Right lung (tissue), 10 donors: ENCODE measurements at places on chromosomes 1 and 21.

DNA sequence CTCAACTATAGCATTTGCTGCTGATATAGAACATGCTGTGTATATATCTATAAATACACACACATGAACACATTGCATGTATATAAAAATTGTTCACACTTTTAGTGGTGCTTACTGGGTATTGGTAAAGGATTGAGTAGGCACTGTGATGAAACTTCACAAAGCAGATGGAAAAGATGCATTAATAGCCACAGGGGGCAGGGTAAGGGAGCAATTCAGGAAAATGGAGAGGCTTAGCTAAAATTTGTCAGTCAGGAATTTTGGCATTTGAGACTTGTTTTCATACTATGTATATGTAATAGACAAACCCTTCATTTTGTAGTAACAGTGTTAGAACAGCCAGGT is 633 bp upstream of the PPFIA4 start:
- DNase-seq, result no peak

DNA sequence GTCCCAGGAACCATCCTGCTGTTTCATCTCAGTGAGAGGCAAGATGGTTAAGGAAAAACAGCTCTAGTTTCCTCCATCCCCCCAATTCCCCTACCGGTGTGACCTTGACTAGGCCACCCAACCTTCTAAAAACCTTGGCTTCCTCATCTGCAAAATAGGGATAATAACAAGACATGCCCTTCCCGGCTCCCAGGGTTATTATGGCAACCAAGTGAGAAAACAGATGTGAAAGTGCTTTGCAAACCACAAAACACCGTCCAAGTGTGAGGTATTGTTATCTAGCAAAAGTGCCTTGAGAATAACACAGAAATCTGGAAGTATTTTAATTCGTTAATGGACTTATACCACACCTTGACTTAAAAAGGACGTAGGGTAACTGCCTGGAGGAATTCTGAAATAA is 62.7 kb downstream of the ITPKB start:
- DNase-seq, result no peak

DNA sequence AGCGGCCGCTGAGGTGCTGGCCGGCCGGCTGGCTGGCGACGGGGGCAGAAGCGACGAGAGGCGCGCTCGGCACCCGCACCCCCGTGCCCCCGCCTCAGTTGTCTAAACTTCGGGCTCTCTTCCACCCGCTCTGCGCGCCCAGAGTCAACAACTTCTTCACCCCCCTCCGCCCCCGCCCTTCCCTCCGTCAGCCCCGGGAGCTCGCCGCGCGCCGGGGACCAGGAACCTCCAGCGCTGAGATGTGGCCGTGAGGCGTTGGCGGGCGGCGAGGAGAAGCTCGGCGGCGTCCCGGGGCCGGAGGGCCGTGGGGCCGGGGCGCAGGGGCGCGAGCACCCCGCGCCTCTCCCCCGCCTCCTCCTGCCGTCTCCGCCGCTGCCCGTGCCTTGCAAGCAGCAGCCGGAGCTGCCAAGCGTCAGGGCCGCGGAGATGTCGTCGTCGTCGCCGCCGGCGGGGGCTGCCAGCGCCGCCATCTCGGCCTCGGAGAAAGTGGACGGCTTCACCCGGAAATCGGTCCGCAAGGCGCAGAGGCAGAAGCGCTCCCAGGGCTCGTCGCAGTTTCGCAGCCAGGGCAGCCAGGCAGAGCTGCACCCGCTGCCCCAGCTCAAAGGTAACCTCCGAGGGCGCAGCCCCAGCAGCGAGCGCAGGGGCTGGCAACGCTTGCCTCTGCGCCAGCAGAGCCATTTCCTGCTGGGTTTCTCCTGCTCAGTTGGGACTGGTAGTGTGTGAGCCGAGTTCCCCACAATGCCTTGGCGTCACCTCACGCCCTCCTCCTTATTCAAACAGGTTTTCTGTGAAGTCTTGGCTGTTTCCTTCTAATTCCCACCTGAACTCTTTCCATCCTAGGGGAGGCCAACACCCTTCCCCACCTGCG is 710 bp downstream of the PPP2R5A start:
- peak; percentile 48 for DNase-seq

DNA sequence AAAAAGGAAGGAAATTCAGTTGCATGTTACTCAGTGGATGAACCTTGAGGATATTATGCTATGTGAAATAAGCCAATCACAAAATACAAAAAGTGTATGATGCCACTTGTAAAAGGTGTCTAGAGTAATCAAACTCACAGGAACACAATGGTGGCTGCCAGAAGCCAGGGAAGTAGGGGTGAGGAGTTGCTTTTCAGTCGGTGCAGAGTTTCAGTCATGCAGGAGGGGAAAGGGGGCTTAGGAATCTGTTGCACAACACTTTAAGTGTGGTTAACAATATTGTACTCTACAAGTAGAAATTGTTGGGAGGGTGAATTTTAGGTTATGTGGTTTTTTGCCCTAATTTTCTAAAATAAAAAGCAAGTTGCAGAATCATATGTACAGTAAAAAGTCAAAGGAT is 184.2 kb upstream of the RAB4A start:
- DNase-seq, result no peak

- no peak for DNase-seq
Measured at GRCh38 chr1:91507328-91507727, 6.7 kb downstream of the CDC7 start.

DNA sequence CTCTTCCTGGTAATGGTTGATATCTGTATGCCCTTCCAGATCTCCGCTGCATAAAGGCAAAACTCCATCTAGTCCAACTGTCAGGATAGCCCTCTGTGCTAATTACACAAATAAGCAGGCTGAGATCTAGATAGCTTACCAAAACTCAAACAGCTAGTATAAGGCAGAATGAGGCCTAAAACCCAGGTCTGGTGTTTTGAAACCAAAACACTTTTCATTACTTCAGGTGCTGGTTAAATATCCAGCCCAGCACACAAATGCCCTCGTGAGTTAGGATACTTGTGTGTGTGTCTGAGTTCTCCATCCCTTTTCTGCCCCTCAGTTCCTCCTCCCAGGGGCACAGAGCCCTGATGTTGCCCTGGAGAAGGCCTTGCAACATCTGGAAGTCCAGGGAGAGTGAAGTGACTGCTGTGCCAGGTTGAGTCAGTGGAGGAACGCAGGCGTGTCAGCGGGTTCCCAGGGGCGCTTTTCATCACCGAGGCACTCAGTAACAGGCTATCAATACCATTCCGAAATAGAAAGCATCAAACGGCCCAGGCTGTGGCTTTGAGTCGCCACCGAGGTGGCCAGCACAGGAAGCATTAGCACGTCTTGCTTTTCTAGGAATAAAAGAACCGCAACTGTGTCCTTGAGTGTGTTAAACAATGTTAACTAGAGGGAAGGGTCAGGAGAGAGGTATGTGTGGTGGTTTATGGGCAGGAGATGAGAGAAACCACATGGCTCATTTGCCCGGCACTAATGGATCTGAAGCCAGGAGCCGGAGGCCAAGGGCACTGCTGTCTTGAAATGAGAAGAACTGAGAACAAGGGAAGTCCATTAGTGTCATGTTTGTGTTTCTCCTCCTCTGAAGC is 90.7 kb upstream of the WLS start:
- no peak for DNase-seq

- no peak for DNase-seq
Measured at GRCh38 chr1:78069784-78070183, 24.0 kb downstream of the GIPC2 start.

DNA sequence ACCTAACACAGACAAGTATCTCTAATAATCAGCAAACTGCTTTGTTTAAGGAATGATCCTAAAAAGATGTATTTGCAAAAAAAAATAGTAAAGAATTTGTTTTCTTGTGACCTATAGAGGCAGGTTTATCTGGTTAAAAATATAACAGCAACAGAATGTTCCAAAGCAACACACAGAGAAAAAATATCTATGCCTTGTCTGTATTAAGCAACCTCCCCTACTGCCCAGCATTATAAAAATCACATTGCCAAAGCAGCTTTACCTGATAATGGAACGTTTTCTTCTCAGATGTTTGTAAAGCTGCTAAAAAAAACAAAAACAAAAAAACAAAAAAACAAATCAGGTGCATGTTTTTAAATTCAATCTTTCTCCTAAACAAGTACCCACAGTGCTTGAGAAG is 24.7 kb downstream of the PALMD start:
- DNase-seq, result no peak

DNA sequence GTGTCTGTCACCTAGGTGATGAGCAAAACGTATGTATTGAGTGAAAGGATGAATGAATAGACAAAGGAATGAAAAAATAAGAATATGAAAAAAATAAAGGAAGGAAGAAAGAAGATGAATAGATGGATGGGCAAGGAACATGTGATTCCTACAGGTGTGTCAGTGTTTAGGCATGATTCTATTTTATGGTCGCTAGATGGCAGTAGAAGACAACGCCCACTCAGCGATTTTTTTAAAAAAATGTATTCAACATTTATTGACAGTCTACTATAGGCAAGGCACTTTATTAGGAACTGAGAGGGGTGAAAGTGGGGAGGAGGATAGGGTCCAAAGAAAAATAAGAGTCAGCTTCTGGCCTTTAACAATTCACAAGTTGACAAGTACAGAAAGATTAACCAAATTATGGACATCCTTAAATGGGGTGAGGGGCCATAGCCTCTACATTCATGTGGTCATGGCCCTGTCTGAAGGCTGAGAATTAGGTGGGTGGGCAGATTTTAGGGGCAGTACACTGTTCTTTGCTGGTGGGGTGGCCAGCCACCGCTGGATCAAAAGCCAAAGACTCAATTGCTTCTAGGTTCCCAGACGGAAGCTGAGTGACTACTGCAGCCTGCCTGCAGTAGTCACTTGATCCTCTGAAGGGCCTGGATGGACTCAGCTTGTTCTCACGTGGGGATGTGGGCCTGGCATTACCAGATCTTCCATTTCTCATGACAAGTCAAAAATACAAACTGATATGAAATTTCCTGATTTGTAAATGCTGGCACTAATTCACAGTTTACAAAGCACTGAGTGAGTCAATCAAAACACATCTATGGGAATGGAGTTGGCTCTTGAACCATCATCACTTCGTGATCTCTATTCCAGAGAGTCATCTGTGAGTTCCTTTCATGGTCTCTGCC is 83.9 kb downstream of the FASLG start:
- DNase-seq, result no peak

- no peak for DNase-seq
Measured at GRCh38 chr1:97270508-97271307, 549.1 kb downstream of the PTBP2 start.

DNA sequence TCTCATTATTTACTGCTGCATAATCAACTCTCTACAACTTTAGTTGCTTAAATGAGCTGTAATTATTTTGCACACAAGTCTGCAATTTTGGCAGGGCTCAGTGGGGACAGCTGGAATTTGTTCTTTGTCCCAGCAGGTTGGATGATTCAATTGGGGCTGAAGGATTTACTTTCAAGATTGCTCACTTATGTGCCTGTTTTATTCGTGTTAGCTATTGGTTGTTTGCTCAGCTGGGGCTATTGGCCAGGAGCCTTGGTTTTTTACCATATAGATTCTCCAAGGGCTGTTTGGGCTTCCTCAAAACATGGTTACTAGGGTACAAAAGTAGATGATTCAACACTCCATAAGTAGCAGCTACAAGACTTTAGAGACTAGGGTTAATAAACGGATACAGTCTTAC is 13.4 kb downstream of the OR10R2 start:
- no peak for DNase-seq

GRCh38 chr1:78038071-78038470 is 7.7 kb upstream of the GIPC2 start:
- DNase-seq, result no peak

GRCh38 chr1:116553386-116554115 is 17.3 kb downstream of the CD58 start:
- DNase-seq, result no peak

GRCh38 chr1:196611873-196612272 is 3.6 kb upstream of the KCNT2 start:
- no peak for DNase-seq

GRCh38 chr1:204446413-204447111 is 34.9 kb upstream of the PPP1R15B start:
- DNase-seq, result peak; percentile 47

- no peak for DNase-seq
Measured at GRCh38 chr21:42013931-42014330, 3.8 kb upstream of the ZBTB21 start.

DNA sequence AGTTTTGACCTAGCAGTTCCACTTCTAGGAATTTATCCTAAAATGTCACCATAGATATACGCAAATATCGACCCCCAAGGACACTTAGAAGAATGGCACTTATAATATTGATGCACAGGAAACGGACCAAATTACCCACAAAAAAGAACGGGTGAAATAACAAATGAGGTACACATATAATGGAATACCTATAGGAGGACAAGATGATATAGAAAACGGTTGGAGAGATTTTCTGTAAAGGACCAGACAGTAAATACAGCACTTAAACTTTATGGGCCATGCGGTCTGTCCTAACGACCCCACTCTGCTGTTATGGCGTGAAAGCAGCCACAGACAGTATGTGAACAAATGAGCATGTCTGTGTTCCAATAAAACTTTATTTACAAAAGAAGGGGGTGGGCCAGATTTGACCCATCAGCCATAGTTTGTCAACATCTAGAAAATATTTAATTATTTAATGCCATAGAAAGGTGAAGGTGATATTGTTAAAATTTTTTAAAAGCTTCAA is 2.4 kb downstream of the TMPRSS3 start:
- DNase-seq, result no peak

GRCh38 chr1:90687747-90688146 is 29.4 kb downstream of the BARHL2 start:
- no peak for DNase-seq
